ENCODE measurements at places on chromosomes 6 and 20.

GRCh38 chr6:114342826-114343781 is at the start of gene HS3ST5:
TSS of gene HS3ST5 (minus strand) at chr6:114343023. CDS start at chr6:114062845, 280,178 bp downstream.
- peak; percentile 12 for DNase-seq

DNA sequence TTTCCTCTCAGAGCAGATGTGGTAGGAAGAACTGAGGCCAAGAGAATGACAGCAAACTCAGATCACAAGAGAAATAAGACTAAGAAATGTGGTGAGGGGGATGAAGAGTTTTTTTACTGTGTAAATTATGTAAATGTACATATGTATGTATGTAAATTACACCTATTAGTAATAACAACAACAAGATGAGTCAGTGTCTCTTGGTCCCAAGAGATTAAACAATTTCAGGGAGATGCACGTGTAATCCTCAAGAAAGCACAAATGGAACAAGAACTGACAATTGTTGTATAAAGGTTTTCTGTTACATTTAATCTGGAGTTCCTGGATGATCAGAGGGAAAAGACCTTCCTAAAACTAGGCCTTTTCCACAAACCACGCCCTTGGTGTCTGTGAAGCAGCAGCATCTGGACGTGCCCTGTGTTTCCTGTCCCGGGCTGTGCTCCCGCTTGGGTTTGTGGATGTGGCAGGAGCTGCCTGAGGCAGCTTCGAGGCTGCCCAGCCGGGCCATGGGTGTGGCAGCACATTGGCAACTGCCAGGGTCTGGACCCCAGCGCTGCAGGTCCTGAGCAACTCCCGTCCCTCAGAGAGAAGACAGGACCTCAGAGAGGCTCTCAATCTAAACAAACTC is 994 bp downstream of the CLDN20 start:
- no peak for DNase-seq

DNA sequence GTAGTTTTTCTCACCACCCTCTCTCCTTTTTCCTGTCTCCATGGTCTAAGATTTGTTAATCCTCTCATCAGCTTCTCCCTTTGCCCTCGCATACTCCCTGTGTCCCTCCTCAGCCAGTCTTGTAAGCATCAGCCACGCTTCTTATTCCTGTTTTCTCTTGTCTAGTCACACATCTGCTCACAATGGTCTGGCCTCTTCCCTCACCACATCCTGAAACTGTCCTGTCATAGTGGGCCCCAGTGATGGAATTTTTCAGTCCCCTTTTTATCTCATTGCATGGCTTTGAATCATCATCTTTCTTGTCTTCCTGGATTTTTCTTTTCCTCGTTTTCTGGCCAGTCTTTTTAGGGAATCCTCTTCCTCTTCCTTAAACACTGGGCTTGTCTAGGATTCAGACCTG is 57.2 kb downstream of the GFRA4 start:
- DNase-seq: no peak

- DNase-seq: no peak
Measured at GRCh38 chr6:99745651-99746050, 139.0 kb downstream of the PRDM13 start.

DNA sequence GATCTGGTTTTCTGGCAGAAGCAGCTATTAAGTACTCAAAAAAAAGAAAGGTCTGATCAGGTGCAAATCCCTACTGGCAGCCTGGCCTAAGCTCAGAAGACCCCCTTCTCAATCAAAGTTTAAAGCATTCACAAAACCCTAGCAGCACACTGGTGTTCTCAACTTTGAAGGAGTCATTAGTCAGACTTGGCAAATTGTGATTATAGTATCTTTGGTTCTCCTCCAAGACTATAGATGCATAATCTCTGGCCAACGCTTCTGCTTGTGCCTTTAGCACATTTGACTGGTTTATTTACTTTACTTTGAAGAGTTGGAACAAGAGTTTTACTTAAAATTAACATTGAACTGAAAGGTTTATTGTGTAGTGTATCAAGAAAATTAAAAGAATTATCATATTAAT is 248.9 kb downstream of the PTPRK start:
- no peak for DNase-seq

All from activated CD4-positive, alpha-beta memory T cell treated with anti-CD3 and anti-CD28 coated beads for 36 hours (primary cell).